ENCODE measurements at places on chromosomes 11 and 22. TPM values are rescaled to one million over a fixed set of nuclear protein-coding genes. Genes with fewer than 3 reads are reported as not detected.

YWHAH gene
- total RNA-seq = 73.8 TPM

PAMR1 gene
- total RNA-seq = 0.10 TPM

FIBP gene
- total RNA-seq = 40.3 TPM

MRGPRE gene
- not detected for total RNA-seq

SLC25A22 gene
- total RNA-seq = 3.5 TPM

OR6T1 gene
- not detected for total RNA-seq

SNX32 gene
- not detected for total RNA-seq

C11orf21 gene
- 17.3 TPM for total RNA-seq

KDM4E gene
- not detected for total RNA-seq

PEX26 gene
- total RNA-seq = 15.5 TPM

PDE3B gene
- 149 TPM for total RNA-seq

NRGN gene
- 58.9 TPM for total RNA-seq

TEAD1 gene
- total RNA-seq = not detected

OR51B2 gene
- total RNA-seq = not detected

CATSPERZ gene
- total RNA-seq = not detected

L3MBTL2 gene
- total RNA-seq = 8.9 TPM

MS4A1 gene
- total RNA-seq = 145 TPM

GLB1L3 gene
- total RNA-seq = 0.52 TPM

LRRC55 gene
- not detected for total RNA-seq

MOGAT2 gene
- total RNA-seq = not detected

TNNI2 gene
- total RNA-seq = 8.6 TPM

TBX1 gene
- total RNA-seq = not detected

SCGB1D2 gene
- not detected for total RNA-seq

SSH3 gene
- total RNA-seq = 4.6 TPM

CAPN5 gene
- 1.4 TPM for total RNA-seq

All from mononuclear cell (primary cell).